ENCODE measurements at places on chromosomes 11 and 22.

DNA sequence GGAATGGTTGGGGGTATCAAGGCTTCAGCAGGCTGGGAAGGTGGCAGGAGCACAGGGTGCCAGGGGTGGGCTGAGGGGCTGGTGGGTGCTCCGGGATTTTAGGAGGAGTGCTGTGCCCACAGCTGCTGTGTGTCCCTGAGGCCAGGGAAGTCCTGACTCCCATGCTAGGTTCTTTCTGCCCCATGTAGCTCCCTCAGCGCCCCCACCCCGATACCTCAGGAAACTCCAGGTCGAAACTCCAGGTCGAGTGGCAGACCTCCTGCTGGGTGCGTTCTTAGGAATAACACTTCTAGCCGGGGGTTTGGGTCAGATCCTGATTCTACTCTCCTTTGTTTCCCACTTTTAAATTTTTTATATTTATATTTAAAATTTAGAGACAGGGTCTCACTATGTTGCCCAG, 8.3 kb downstream of the AP2A2 start:
- no peak for DNase-seq

DNA sequence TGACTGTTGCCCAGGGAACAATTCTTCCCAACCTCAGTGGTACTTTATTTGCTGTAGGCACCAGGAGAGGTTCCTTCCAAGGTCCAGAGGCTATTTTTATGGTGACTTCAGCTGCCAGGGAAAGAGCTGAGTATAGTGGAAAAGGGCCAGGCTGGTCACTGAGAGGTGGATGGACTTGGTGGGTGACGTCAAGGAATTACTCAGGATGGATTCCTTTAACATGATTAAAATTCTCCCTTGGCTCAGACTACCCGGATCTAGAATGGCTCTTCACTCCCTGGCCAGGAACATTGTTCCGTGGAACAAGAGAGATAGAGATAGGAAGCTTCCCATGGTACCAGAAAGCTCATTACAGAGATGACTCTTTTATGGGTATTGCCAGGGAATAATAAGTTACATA, 8.7 kb upstream of the CALCA start:
- DNase-seq: no peak

GRCh38 chr11:71248656-71249055, 3.7 kb downstream of the SHANK2 start:
- DNase-seq: no peak

GRCh38 chr11:28981381-28981780, 873.2 kb downstream of the METTL15 start:
- DNase-seq: no peak

DNA sequence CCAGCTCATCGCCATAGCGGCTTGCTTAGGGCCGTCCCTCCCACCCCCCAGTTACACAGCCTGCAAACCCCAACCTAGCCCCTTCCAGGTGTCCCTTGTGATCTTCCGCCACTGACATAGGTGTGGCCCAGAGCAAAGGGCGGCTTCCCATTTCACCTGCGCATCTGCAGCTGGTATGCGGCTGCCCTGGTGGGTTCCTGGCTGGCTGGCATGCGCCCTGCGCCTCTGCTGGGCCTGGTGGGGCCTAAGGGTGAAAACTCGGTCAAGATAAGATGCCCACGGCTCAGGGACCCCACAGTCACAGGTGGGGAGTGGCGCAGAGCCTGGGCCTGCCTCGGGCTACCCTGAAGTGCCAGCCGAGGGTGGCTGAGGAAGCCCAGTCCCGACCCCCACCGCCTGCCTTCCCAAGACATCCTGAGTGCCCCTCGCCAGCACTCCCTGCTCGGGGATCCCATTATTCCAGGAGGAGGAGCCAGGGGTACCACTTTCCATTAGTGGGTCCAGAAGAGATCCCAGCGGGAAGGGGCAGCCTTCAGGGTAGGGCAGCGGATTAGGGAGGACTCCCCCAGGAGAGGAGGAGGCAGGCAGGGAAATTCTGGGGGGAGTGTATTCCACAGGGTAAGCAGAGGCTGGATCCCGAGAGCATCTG, 36.9 kb upstream of the KCNQ1OT1 start:
- DNase-seq: no peak

DNA sequence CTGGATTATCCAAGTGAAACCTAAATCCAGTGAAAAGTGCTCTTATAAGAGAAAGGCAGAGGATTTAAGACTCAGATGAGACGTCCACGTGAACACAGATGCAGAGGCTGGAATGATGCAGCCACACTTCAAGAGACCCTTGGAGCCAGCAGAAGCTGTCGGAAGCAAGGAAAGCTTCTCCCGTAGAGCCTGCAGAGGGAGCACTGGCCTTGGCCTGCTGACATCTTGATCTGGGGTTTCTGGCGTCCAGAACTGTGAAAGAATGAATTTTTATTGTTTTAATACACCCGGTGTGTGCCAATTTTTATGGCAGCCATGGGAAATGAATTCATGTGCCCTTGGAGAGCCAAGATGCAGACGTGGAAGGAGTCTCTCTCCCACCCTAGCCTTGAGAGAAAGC, 407.0 kb upstream of the B3GAT1 start:
- DNase-seq: no peak

GRCh38 chr11:129252621-129253020, 60.5 kb upstream of the ARHGAP32 start:
- no peak for DNase-seq

- no peak for DNase-seq
Observed at GRCh38 chr11:113796663-113797259, 17.2 kb downstream of the CLDN25 start.

GRCh38 chr11:66637557-66638176, 836 bp upstream of the RBM4 start:
- no peak for DNase-seq

GRCh38 chr11:1052133-1053011, 15.9 kb upstream of the MUC6 start:
- DNase-seq: no peak

- no peak for DNase-seq
Observed at GRCh38 chr11:118606157-118606843, 1.1 kb upstream of the PHLDB1 start.

DNA sequence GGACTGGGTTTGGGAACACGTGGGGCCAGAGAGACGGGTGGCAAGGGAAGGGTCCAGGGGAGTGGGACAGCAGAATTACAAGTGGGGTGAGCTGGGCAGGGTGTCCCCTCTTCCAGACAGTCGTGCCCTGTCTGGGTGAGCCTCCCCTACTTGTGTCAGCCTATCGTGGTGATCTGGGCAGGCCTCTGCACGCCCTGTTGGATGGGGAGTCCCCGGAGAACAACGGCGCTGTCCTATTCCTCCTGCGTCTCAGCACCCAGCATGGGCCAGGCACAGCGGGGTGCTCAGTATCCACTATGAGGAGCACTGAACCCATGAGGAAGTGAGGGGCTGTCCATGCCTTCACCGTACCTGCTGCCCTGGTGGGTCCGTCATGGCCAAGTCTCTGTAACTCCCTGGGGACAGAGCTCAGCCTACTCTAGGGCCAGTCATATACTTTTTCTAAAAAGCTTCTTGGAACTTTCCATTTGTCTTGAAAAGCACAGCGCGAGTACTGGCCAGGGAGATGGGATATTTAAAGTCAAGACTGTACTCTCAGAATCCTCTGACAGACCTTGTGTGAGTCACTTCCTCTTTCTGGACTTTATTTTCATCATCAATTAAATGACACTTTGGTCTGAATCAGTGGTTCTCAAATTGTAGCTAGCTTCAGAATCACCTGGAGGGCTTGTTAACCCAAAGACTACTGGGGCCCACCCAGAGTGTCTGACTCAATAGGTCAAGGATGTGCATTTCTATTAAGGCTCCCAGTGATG, 81.7 kb upstream of the NECTIN1 start:
- DNase-seq: no peak

DNA sequence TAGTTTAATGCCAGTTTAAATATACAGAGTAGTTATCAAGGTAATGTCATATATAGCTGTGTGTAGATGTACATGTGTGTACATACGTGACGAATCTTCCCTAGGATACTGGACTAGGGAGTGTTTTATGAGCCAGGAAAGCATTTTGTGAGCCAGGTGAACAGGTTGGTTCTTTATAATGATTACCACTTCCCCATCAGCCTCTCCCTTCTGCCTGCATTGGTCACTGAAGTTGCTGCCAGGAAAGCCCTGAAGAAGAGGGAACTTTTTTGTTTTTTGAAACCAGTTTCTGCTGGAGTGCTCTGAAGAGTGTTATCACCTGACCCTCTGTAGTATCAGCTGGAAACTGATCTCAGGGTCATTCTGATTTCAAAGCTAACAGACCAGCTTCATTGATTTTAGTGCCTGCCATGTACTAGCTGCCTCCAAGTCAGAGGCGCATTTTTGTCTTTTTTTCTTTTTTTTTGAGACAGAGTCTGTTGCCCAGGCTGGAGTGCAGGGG, 14.2 kb upstream of the ST14 start:
- DNase-seq: no peak

DNA sequence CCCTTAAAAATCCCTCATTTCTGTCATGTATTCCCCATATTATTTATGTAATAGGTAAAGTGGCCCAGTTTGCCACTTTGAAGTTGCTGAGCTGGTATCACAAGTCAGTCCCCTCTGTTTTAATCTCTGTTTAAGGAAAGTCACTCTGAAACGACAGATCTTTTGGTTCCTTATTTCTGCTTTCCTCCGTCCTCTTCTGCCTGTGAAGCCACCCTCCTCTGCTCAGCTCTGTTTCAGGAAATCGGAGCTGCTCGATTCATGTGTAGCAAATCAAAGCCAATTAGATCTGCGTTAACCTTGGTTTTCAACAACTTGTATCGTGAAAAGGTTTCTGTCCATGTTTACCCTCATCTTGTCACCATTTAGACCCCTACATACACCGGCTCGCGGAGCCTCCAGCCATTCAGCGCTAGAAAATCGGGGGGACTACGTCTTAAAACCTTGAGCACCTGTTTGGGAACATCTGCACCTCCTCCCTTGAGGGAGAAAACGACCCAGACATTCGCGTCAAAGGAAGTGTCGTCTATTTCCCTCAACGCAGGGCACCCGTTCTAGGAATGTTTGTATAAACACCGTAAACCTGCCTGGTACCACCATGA, 576 bp upstream of the SC5D start:
- no peak for DNase-seq

DNA sequence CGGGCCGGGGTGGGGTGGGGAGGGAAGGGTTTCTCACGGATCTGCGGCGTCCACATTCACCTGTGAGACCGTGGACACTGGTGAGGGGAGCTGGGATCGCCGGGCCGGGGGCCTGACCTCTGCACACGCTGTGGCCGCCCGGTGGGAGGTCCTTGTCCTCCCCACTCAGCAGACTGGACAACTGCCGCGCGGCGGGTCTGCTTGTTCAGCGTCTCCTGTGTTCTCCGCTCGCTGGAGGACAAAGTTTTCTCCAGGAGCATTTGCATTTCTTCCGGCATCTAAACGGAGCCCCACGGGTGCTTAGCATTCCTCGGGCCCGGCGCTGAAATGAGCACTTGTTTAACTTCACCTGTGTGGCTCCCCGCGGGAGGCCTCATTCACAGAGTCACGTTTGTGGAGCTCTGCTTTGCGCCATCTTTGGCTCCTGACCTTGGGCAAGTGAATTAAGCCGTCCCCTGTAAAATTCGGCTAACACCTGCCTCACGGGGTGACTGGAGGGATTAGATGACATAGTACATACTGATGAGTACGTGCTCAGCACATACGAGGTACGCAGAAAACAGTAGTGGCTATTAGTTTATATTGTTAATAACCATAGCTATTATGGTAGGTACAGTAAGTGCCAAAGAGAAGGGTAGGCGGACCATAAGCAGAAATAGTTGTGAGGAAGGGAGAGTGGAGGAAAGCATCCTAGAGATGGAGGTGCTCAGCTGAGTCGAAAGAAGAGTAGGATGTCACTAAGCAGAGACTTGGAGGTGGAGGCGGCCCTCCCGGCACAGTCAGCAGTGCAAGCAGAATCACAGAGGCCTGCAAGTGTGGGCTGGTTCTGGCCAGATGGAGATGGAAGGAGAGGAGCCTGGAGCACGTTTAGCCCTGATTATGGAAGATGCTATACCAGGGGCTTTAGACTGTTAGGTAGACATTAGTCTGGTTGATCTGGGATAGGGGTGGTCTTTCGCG, 885 bp downstream of the TRMU start:
- no peak for DNase-seq

DNA sequence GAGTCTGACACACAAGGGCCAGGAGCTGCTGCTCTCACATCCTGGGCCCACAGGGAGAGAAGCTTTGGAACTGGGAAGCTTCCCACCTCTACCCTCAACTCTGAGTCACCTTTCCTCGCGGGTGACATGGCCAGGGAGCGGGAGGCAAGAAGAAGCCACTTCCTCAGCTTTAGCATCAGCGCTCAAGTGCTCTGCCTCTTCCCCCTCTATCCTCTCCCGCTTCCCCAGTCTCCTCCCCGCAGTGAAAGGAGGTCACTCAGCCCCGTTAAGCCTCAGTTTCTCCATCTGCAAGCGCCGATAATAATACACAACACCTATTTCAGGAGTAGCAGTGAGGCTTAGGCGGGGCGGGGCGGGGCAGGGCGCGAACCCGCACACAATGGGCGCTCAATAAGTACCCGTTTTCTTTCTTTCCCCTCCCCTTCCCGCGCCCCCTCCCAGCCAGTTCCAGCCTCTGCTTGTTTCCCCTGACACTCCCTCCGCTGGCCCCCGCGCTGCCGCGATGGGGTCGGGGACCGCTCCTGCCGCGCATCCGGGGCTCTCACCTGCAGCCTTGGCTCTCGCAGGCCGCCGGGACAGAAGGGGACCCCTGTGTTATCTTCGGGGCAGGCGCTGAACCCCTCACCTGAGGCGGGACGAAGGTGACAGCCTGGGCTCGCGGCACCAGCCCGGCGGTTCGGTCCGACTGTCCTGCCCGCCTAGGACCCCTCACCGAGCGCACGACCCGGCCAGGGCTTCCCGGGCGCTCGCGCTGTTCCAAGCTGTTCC, 892 bp downstream of the GDPD5 start:
- DNase-seq: no peak

DNA sequence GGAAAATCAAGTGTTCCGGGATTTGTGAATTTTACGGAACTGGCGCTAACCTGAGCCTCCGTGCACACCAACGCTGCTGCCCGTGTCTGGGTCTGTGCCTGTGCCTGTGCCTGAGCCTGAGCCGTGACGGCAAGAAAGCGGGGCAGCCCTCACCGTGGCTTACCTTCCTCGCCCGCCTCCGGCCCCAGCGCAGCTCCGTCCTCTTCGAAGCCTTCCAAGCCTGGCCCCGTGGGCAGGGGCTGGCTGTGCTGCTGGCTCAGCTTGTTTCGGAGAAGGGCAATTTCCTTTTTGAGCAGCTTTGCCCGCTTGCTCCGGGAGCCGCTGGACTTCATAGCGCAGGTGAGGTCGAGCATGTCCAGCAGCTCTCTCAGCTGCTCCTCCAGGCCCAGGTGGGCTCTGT, 33.8 kb downstream of the BRD1 start:
- no peak for DNase-seq
